ENCODE measurements at places on chromosomes 2 and 18.

GRCh38 chr2:148614014-148614321 is 30.6 kb upstream of the EPC2 start:
- no peak for DNase-seq

DNA sequence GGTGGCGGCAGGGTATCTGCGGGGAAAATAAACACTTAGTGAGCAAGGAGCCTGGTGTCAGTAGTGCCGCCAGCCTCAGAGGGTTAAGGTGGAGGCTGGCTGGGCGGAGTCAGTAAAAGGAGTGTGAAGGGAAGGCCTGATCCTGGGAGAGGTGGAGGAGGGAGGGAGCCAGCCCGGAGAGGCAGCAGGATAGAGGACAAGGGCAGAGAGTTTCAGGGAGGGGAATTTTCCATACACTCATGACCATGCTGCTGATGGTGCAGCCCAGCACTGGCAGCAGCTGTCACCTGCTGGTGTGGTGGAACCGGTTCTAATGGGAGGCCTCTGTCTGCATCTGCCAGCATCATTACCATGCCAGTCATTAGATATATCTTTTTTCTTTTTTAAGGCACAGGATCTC is 2.0 kb upstream of the TEX44 start:
- no peak for DNase-seq

- no peak for DNase-seq
These were observed 3.1 kb upstream of the OR6B2 start for GRCh38 chr2:240033330-240033678.

GRCh38 chr2:172220121-172220520 is 117.4 kb upstream of the DLX2 start:
- DNase-seq = no peak

- DNase-seq = no peak
These were observed 865.1 kb upstream of the ACVR2A start for GRCh38 chr2:146979746-146980145.

GRCh38 chr2:33907866-33908265 is 308.8 kb upstream of the FAM98A start:
- DNase-seq = no peak

DNA sequence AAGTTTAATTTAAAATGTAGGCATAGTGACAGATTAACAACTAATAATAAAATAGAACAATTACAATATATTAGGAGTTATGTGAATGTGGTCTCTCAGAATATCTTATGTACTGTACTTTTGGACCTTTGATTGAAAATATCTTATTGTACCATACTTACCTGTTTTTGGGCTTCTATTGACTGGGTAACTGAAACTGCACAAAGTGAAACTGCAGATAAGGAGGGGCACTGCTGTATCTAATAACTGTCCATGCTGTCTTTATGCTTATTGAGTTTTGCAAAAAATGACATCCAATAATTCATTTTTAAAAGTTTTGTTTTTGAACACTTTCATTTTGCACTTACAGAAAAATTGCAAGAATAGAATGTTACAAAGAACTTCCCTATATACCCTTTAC is 19.9 kb downstream of the BIRC6 start:
- no peak for DNase-seq

- DNase-seq = no peak
These were observed 175.9 kb upstream of the NXPH2 start for GRCh38 chr2:138956116-138956515.

GRCh38 chr18:55821219-55821618 is 233.2 kb upstream of the TCF4 start:
- DNase-seq = no peak

DNA sequence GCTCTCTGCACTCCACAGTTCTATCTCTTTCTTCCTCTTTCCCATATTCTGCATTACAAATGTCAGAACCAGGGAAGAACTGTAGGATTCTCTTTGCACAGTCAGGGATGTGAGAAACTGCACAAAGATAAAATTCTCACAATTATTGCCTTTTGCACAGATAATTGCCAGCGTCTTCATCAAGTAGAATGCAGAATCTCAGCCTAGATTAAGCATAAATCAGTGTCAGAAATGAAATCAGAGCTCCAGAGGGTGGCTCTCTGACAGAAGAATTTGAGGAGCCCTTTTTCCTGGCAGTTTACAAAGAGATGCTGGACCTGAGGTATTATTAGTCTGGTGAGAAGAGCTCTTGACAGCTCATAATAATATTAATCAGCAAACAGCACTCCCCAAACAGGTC is 173.1 kb downstream of the PTH2R start:
- no peak for DNase-seq

DNA sequence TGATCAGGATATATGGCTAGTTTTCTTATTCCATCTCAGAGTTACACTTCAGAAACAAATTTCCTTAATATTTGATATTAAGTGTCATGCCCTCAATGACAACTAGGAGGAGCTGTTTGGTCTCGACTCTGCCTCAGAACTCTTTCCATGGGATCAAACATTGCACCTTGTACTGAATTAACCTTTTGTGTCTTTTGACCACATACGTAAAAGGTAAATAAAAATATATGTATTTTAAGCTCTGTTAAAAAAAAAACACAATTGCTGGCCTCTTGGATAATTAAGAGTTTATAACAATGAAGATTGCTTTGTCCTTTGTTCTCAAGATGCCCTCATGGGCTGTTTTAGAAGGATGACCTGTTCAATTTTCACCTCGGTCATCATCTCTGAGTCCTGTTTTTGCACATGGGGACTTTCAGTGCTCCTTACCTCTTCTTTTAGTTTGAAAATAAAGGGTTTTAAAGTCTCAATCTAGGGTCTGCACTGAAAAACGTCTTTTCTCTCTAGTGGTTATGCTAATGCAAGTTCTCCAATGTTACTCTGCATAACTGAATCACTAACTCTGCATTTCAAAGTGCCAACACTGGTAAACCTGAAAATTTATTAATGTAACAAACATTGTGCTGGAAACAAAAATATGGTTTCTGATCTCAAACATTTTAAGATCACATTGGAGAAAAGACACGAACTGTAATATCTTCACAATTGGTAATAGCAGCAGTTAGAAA is 18.8 kb upstream of the FN1 start:
- no peak for DNase-seq

GRCh38 chr2:128651000-128651399 is 332.3 kb upstream of the HS6ST1 start:
- DNase-seq = no peak

DNA sequence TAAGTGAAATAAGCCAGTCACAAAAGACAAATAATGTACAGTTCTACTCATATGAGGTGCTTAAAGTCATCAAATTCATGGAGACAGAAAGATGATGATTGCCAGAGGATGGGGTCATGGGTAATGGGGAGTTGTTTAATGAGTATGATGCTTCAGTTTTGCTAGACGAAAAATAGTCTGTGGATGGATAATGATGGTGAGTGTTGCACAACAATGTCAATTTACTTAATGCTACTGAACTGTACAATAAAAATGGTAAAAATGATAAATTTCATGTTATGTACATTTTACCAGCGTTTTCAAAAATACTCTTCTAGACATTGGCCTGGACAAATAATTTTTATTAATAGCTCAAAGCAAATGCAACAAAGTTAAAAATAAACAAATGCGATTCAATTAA is 118.5 kb upstream of the KYNU start:
- DNase-seq = no peak

- DNase-seq = no peak
These were observed 107.2 kb upstream of the PARD3B start for GRCh38 chr2:204437815-204438756.

DNA sequence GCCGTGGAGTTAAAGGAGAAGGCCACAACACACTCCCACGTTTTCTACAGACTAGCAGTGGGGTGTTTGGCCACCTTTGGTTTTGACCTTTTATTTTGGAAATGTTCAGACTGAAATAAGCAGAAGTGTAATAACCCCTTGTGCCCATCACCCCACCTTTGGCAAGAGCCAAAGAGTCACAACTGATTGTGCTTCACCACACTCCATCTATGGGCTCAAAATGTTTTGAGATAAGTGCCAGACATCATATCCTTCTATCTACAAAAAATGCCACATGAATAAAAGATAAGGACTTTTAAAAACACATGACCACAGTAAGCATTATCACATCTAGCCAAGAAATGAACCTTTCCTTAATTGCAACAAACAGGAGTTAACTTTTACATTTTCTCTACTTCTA is 9.9 kb upstream of the GPR35 start:
- DNase-seq = no peak

DNA sequence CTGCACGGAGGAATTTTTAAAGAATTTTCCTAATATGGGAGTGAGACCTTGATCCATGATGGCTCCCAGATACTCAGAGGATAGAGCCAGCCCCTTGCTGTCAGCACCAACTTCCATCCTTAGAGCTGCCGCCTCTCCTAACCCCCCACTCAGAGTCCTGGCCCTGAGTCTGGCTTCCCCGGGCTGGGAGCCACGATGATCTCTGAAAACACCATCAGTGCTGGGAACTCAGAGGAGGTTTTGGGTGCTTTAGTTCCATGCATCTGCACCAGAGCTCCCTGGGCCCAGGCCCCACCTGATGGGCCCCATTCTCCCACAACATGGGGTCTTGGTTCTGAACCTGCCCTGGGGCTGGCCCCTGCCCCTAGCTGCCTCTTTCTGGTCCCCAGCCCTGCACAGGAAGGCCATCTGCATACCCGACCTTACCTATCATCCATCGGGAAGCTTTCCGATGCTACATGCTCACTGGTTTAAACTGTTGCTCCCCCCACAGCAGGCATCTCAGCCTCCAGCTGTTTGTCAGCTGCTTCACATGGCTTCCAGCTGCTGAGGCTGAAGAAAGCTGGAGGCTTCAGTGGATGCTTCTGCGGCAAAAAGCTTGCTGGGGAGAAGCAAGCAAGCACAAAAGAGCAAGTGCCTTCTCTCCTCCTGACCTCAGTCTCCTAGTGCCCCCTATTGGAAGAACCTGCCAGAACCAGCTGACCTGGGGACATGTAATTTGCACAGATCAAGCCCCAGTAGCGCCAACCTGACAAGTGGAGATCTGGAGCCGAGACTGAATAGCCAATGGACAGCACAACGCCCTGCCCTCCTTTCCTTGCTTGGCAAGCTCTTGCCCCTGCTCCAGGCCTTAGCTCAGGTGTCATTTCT is 24.2 kb upstream of the RHOB start:
- no peak for DNase-seq

- no peak for DNase-seq
These were observed 56.3 kb downstream of the RTTN start for GRCh38 chr18:70149156-70149555.

DNA sequence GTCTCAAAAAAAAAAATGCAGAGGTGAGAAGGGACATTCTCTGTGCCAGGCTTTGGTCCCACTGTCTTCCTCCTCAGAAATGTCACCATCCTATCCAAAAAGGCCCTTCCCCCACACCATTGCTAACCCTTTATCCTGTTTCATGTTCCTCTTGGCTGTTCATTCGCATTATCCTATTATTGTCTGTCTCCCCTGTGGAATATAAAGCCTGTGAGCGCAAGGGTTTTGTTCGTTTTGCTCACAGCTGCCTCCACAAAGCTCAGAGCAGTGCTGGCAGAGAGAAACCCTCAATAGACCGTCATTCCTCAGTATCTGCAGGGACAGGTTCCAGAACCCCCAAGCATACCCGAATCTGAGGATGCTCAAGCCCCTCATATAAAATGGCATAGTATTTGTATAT is 91.8 kb downstream of the LOXHD1 start:
- no peak for DNase-seq

DNA sequence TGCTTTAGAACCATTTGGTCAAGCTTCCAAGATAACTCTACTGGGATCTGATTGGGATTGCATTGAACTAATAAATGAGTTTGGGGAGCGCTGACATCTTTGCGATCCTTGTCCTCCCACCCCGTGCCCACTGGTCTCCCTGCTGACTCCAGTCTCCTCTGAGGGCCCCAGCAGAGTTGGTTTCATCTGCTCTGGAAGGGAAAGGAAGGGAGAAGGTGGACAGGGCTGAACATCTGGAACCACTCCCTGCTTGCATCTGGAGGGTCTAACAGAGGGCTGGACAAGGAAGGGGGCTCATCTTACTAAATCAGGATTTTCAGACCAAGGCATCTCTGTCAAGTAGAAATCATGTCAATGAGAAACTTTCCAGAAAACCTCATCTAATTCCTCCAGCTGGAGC is 12.8 kb downstream of the GBX2 start:
- DNase-seq = no peak

DNA sequence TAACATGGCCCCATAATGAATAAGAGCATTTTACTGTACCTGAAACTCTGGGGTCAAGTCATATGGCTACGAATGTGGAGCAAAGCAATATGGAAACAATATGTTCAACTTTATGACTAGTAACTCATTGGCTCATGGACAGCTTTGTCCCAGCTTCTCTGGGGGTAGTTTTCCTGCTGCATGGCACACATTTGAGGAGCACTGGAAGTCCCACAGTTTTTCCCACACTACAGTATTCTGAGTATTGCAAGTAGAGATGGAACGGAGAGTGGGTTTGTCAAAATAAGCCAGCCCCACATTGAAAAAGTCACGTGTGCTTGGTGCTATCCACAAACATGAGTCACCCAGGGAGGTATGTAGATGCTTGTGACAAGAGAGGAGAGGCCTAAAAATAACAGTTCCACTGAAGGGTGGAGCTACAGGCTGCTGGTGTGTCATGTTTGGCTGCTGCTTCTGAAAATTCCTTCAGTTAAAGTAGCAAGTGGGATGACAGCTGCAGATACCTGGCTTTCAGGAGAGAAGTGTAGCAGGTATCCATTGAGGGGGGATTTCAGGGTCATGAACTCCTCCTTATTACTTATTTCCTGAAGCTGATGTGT is 48.2 kb upstream of the CTAGE1 start:
- no peak for DNase-seq

GRCh38 chr2:119723784-119724467 is 35.8 kb upstream of the PTPN4 start:
- DNase-seq = no peak

DNA sequence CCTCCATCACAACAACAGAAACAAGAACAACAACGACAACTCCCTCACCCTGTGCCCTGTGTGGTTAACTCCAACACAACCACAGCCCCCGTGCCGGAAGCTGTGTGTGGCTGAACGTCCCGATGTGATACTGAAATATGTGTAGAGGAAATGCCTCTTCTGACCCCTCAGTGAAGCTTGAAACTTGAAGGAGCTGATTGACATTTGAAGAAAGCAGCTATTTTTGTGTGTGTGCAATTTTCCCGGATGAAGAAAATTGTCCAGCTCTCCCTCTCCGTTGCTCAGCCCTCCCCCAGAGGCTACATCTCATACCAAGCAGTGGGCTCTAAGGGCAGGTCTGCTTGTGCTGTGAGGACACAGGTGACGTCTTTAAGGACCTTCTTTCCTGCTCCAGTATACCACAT is 173.8 kb downstream of the ICOS start:
- peak; percentile 35 for DNase-seq

GRCh38 chr18:13289481-13290205 is 71.1 kb downstream of the LDLRAD4 start:
- no peak for DNase-seq

DNA sequence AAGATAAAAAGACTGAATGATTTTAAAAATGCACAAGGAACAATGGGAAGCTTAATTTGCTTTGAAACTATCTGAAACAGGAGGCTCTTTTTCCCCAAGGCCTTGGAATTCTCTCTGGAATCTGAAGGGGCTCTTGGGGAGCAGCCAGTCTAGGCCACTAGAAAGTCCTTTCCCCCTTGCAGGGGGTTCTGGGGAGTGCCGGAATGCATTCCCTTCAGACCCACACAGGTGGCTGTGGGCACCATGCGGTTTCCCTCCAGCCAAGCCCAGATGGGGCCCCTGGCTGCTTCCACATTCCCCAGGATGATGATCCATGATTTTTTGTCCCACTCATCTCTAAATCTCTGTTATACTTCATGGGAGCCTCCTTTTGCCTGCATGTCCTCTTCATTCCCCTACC is 10.7 kb downstream of the GPR45 start:
- DNase-seq = no peak

All from activated CD4-positive, alpha-beta T cell treated with anti-CD3 and anti-CD28 coated beads, Interleukin-2, amount 50 U/mL, for 1 hour (primary cell).